ENCODE measurements at places on chromosomes 13 and 19.
A peak's percentile ranks its signal among the peaks of the same experiment; 100 is the strongest.

GRCh38 chr19:54440641-54441040 is 8.4 kb upstream of the LENG8 start:
- no peak for DNase-seq

GRCh38 chr13:73411067-73411809 is 352.4 kb downstream of the KLF5 start:
- no peak for DNase-seq

GRCh38 chr19:4016903-4017638 is 9.5 kb downstream of the PIAS4 start:
- no peak for DNase-seq

- no peak for DNase-seq
Measured at GRCh38 chr19:14661372-14661924, 13.2 kb downstream of the ADGRE3 start.

GRCh38 chr19:49125025-49125731 is 5.8 kb downstream of the PPFIA3 start:
- DNase-seq: no peak

DNA sequence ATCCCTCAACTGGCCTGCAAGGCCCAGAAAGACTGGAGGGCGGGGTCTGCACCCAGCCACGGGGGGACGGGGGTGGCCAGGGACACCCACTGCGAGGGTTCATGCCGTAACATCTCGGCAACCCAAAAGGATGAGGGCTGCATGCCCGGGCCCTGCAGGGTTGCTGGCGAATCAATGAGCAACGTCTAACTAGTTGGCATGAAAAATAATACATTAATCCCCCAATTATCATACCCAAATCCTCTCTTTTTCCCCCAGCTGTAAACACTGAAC is 232.2 kb downstream of the TUBA3C start:
- DNase-seq: no peak

DNA sequence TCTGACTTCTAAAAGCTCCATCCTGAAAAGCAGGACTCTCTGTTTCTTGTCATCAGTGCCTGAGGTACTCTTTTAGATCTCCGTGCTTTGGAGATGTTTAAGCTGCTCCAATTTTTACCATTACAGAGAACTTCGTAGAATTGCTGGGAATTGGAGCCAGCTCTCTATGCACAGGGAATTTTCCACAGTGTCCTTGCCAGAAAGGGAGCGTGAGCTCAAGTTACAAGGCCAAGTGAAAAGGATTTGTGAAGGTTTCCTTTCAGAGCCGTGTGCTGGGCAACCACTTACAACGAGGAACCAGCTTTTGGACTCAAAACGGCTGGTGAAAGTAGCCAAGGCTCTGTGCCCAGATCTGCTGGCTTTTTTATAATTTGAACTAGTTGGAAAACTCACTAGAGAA is 82.6 kb downstream of the NUFIP1 start:
- no peak for DNase-seq

DNA sequence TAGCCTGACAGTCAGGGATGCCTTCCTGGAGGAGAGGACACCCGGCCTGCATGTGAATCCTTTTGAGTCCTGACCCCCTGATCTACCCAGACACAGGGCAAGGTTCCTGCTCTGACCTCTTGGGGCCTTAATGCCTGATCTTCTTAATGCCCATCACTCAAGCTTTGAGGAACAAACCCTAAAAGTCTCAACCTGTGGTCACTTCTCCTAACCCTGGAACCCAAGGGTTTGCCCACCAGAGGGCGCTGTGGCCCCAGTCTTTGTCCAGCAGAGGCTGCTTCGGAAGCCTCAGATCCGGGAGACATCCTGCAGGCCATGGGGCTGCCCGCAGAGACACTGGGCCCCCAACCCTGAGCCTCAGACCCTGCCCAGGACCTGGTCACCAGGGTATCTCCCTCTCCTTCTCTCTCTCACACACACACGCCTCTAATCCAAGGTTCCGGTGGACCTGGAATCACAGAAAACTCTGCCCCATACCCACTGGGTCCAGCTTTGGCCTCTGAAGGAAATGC is 9.8 kb upstream of the DPF1 start:
- peak; percentile 49 for DNase-seq

DNA sequence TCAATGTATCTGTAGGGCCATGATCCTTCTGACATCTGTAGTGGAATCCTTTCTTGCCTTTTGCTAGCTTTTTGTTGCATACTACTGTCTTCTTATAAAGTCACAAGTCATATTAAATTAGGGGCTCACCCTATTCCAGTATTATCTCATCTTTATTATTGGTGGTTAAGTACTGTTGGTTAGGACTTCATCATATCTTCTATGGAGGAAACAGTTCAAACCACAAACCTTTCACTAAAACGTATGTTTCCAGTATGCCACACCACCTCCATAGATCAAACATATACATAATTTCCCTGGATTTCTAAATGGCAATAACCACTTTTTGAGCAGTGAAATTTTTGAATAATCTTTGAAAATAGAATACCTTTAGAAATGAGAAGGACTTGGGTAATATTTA is 62.8 kb upstream of the PCDH9 start:
- no peak for DNase-seq

- no peak for DNase-seq
Measured at GRCh38 chr19:40274585-40275544, 10.3 kb downstream of the AKT2 start.

DNA sequence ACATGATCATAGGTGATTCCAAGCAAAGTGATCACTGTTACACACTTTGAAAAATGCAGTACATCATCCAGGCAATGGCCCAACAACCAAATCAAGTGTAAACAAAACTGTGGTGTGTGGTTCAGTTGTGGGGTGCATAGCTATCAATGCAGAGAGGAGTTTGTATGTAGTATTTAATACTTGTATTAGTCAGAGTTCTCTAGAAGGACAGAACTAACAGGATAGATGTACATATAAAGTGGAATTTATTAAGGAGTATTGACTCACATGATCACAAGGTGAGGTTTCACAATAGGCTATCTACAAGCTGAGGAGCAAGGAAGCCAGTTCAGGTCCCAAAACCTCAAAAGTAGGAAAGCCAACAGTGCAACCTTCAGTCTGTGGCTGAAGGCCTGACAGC is 249.3 kb upstream of the HTR2A start:
- DNase-seq: no peak

- DNase-seq: no peak
Measured at GRCh38 chr19:1507192-1507660, 5.6 kb downstream of the ADAMTSL5 start.

DNA sequence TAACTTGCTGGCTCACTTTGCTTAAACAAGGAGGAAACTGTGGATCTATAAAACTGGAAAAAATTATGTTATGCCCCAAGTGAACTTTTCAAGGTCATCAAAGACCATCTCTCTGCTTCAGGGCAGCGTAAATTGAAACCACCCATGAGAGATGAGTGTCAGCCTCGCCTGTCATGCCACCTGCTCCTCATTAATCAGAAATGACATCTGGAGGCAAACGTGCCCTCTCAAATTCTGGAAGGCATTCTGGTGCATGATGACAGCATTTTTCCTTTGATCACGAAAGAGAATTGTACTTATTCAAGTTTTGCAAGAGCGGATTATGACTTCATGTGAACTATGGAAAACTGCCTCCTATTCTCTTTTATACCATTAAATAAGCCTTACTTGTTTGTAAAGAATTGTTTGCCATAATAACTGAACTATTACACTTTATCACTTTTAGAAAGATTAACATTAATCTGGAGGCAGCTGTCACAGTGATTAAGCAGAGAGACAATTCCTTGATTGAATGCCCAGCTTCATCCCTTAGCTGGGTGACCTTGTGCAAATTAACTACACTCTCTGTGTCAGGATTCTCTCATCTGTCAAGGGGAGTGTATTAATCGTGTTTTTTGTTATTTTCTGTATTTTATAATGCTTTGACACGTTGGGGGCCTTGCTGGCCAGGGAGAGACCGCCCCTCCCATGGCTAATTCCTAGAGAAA is 17.0 kb upstream of the SACS start:
- DNase-seq: no peak

GRCh38 chr13:44802491-44802890 is 186.8 kb downstream of the NUFIP1 start:
- no peak for DNase-seq

- DNase-seq: no peak
Measured at GRCh38 chr19:29576761-29577648, 29.1 kb upstream of the POP4 start.

- no peak for DNase-seq
Measured at GRCh38 chr19:23286477-23286876, 36.3 kb upstream of the ZNF724 start.

GRCh38 chr13:110726726-110727125 is 13.2 kb downstream of the ING1 start:
- DNase-seq: no peak

DNA sequence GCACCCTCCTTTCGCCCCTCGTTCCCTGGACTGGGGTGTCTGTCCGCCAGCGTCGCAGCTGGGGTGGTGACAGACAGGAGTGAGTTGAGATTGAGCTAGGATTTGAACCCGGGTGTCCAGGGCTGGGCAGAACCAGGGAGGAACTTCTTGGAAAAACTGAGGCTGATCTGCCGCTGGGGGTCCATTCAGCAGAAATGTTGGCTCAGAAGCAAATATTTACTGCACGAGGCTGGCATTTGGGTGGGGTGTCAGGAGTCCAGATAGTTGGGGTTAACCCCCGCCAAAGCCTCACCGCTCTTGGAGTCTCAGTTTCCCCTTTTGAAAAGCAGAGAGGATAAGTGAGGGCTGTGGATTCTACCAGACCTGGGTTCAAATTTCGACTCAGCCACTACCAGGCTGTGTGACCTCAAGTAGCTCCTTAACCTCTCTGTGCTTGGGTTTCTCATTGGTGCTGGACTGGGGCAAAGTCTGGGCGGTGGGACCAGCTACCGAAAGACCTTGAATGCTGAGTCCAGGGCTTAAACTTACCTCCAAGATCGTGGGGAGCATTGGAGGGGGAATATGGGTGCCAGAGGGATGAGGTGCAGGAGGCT is 20.9 kb downstream of the MAST3 start:
- no peak for DNase-seq

DNA sequence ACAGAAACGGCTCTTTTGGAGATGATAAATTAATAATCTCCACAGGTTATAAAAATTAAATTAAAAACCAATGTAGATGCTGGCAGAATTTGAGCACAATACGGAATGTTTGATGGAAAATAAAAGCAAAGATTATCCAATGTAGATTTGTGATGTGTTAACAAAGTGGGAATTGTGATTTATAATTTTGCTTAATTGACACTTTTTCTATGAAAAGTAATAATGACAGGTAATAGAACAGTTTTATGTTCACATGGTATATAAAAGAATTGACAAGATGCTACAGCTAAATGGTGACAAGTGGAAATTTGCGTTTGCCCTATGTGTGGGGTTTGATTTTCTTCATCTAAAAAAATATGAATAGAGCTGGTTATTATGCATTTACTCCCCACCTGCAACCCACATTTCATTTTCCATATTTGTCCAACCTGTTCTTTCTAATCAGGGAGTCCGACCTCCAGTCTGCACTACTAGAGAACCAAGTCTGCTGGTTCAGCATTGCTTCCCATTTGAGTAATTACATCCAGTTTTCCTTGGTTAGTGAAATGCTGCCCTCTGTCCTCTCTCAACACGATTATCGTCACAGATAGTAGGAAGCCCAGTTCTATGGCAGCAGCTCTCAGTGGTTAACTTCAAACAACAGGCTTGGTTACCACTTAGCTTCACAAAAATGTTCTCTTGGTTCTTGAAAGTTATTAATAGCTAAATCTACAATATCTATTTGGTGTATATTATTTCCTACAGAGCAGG is 61.4 kb upstream of the SLITRK1 start:
- no peak for DNase-seq

DNA sequence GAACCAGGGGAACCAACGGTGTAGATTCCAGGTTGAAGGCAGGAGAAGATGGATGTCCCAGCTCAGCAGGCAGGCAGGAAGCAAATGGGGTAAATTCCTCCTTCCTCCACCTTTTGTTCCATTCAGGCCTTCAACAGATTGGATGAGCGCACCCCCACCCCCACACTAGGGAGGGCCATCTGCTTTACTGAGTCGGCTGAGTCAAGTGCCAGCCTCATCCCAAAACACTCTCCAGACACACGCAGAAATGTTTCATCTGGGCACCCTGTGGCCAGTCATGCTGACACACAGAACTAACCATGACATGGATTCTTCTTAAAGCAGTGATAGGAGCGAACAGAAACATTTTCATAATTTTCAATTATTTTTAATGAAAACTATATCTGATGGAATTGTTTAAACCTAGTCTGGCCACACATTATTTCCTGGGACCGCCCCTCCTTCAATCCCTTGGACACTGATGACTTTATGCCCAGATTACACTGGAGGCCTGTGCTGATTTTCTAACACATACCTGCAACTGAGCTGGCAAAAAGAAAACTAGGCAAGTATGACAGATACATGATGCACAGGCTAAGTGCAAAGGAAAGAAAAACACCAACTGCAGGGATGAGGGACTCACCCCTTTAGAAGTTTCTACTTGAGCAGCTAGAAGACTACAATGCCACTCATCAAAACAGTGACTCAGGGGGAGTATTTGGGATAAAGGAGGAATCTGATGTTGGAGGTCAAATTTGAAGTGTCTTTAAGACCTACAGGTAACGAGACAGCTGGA is 154.2 kb downstream of the TNFRSF19 start:
- no peak for DNase-seq

DNA sequence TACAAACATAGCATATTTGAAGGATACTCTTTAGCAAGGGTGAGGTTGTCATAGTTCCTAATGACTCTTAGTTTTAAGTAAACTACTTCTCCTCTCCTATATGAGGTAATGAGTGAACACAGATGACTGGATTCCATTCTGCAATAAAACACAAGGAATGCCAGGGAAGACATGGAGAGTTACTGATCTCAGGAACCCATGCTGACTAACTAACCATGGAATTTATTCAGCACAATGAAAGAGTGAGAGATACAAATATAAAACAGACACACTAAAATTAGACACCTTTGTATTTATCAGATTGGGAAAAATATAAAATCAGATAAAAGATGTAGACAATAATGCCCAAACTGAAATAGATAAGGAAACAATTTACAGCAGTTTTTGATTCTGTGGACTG is 1525.9 kb upstream of the SLC10A2 start:
- no peak for DNase-seq
